ENCODE measurements at places on chromosomes 5 and 9.

DNA sequence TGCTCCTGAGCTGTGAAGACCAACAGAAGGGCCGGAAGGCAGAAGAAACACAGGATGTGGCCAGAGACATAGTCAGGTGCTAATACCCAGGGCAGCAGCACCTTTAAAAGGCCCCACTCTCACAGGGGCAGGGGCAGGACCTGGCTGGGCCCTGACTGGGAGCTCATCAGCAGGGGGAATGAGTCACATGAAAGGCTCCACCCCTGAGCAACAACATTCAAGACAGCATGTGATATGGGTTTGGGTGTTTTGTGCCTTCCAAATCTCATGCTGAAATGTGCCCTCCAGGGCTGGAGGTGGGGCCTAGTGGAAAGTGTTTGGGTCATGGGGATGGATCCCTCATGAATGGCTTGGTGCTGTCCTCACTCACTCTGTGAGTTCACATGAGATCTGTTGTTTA lies 181.7 kb downstream of the ERCC6L2 start:
- DNase-seq, result no peak

- DNase-seq, result no peak
Observed at GRCh38 chr5:59007460-59008063, 424.7 kb downstream of the RAB3C start.

DNA sequence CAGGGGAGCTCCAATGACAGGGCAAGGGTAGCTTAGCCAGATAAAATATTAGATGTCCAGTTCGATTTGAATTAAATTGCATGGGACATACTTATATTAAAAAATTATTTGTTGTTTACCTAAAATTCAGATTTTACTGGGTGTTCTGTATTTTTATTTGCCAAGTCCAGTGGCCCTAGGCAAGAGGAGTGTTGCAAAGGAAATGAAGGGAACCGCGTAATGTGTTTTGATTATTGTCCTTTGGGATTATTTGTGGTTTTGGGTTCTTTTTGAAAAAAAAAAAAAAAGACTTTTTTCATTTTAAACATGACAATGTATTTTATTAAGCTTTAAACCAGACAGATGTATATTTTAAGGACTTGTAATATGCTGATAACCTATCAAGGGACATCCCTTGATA lies 179.3 kb downstream of the C9orf152 start:
- no peak for DNase-seq

DNA sequence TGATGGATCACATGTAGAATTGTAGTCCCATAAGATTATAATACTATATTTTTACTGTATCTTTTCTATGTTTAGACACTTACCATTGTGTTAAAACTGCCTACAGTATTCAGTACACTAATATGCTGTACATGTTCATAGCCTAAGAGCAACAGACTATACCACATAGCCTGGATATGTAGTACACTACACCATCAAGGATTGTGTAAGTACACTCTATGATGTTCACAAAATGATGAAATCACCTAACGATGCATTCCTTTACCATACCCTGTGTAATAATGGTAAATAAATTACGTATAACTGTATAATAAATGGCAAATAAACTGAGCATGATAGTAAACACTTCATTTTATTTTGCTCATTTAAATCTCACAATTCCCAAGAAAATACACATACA lies 60.3 kb downstream of the RICTOR start:
- DNase-seq, result no peak

DNA sequence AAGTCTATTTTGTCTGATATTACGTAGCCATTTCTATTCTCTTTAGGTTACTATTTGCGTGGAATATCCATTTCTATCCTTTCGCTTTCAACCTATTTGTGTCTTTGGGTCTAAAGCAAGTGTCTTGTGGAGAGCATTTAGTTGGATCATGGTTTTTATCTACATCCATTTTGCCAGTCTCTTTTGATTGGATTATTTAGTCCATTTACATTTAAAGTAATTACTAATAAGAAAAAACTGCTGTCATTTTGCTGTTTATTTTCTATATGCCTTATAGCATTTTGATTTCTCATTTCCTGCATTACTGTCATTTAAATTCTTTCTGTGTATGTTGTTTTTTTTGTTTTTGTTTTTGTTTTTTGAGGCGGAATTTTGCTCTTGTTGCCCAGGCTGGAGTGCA lies 26.0 kb upstream of the UBQLN1 start:
- no peak for DNase-seq

DNA sequence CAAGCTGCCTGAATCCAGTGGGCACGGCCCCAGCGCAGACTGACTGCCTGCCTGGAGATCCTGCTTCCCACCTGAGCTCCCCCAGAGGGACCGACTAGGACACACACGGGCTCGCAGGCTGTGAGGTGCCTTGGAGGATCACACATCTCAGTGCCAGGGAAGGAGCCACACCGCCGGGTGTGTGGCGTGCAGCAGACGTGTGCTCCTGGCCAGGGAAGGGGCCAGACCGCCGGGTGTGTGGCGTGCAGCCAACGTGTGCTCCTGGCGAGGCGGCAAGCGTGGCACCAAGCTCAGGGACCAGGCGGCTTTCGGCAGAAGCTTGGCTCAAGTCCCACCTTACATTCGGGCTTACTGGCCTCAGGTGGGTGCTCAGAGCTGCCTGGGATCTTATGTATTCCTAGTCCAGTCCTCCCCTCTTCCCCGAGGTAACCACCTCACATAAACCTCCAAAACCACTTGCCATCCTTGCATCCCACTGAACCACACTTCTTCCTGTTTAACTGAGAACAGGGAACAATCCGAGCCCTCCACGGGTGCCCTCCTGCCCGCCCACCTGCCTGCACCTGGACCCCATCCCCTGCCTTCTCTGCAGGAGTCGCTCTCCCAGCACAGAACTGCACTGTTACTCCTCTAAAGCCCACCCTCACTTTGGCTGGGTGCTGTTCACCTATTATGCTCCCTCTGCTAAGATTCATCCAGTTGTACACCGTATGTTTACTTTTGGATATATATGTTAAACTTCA lies 22.4 kb upstream of the MRNIP start:
- no peak for DNase-seq

- DNase-seq, result no peak
Observed at GRCh38 chr5:147617191-147617606, 107.3 kb upstream of the DPYSL3 start.

DNA sequence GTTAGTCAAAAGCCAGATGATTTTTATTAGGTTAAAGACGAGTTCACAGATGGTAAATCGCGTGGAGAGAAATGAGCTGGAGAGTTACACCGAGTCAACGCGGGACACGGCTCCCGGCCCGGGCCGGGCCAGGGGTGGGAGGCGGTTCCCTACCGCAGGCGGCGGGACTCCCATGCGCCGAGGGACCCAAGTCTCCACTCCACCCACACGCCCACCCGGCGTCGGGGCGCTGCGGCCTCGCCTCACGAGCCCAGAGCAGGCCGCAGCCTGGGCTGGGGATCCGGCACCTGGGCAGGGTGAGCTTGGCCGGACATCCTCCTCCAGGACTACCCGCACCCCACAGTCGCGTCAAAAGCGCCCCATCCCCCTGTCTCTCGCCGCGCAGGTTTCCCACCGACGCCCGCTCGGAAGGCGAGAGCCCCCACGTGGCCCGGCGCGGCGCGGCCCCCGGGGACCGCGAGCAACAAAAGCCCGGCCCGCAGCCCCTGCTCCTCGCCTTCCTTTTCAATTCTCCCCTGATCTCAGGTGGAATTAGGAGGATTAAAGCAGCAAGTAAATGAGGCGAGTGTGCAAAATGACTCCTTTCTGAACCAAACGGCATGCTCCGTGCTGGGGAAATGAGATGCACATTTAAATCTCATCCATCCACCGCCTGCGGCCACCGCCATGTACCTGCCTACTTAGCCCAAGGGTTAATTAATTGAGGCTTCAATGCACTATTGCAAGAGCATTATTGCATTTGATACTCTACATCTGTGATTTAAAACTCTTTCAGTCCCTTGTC lies 196.5 kb upstream of the TBCA start:
- no peak for DNase-seq

DNA sequence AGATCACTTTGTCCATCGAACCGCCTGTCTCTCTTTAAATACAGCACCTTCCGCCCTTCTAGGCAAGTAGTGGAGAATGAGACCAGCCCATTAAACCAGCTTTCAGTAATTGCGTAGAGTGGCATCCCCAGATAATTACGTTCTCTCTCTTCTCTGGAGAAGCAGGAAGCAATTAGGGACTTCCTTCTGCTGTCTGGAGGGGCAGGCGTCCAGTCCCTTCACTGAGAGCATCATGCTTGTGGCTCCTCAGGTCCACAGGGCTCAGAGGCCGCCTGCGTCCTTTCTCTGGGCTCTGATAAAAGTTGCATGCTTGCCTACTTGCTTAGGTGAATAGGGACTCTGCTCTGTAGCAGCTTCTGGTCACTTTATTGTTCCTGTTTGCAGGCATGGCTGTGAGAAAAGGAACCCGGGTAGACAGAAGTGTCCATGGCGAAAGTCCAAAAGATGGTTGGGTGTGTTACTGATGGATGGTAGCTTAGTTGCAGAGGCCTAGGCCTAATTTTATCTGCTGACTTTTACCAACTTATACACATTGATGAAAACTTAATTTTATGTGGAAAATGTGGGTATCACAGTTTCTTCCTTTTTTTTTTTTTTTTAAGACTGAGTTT lies 299.1 kb upstream of the PANK3 start:
- peak; percentile 72 for DNase-seq

GRCh38 chr9:131273856-131274673 lies 2.2 kb downstream of the FAM78A start:
- no peak for DNase-seq

DNA sequence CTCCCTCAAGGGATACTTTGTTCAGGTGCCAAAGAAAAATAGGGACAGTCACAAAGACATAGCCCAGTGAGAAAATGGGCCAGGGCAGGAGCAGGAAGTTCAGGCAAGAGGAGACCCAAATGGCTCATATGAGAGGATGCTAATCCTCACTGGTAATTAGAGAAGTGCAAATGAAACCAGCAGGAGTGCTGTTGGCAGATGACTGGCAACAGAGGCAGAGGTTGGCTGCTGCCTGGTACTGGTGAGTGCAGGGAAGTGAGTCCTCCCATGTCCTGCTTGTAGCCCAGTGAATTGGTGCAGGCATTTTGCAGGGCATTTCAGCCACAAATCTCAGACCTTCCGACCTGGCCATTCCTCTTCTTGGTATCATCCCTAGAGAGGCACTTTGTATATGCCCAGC lies 23.5 kb downstream of the ODF2 start:
- DNase-seq, result no peak

DNA sequence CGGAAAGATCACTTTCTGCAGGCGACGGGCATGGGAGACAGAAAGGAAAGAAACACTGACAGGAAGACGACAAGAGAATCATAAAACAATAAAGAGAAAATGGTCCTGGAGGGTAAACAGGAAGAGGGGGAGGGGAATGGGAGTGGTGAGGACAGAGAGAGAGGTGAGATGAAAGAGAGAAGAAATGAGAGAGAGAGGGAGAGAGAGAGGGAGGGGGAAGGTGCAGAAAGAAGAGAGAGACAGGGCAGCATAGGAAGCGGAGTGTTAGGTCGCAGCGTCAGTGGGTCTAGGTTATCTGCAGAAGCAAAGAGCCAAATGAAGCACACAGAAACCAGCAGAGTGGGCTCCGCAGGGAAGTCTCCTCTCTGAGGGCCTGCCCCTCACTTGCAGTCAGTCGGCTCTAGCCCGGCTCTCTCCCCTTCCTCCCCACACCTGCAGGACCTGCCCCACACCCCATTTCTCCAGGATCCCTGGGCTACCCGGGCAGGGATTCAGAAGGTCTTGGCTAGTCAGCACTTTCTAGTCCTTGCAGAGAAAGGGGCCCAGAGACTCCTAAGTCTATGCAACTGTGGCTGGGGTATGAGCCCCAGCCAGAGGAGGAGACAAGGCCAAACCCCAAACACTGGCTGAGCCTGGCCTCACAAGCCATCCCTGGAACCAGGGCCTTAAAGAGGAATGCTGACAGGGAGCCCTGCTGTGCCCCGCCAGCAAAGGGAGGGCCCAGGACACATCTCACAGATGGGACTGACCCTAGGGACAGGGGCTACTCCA lies 29.7 kb upstream of the MEIKIN start:
- DNase-seq, result peak; percentile 38

DNA sequence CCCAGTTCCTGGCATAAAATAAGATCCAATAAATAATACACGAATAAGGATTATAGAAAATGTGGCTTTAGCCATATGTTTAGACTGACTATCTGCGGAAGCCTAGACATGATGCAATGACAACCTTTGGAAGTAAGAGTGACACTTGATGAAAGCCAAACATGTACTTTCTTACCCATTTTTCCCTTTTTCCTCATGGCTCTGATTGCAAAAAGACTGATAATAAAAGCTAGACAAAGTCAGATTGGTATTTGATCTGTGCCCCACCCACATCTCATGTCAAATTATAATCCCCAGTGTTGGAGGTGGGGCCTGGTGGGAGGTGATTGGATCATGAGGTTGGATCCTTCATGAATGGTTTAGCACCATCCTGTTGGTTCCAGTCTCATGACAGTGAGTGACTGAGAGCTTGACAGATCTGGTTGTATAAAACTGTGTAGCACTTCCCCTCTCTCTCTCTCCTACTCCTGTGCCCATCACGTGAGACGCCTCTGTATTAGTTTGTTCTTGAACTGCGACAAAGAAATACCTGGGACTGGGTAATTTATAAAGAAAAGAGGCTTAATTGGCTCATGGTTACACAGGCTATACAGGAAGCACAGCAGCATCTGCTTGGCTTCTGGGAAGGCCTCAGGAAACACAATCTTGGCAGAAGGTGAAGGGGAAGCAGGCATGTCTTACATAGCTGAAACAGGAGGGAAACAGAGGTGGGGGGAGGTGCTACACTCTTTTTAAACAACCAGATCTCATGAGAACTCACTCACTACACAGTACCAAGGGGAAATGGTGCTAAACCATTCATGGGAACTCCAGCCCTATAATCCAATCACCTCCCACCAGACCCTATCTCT lies 243.4 kb upstream of the PIK3R1 start:
- DNase-seq, result no peak

- DNase-seq, result no peak
Observed at GRCh38 chr5:1341863-1342262, 3.0 kb downstream of the CLPTM1L start.

DNA sequence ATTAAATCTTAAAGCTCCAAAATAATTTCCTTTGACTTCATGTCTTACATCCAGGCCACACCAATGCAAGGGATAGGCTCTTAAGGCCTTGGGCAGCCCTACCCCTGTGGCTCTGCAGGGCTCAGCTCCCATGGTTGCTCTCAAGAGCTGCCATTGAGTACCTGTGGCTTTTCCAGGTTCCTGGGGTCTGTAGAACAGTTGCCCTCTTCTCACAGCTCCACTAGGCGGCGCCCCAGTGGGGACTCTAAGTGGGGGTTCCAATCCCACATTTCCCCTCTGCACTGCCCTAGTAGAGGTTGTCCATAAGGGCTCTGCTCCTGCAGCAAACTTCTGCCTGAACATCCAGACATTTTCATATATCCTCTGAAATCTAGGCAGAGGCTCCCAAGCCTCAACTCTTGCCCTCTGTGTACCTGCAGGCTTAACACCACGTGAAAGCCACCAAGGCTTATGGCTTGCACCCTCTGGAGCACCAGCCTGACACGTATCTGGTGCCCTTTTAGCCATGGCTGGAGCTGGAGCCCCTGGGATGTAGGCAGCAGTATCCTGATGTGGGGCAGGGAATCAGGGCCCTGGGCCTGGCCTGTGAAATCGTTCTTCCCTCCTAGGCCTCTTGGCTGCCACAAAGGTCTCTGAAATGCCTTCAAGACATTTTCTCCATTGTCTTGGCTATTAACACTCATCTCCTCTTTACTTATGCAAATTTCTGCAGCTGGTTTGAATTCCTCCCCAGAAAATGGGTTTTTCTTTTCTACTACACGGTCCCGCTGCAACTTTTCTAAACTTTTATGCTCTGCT lies 185.1 kb downstream of the SMARCA2 start:
- DNase-seq, result no peak

GRCh38 chr9:16386827-16387077 lies 483.7 kb downstream of the BNC2 start:
- DNase-seq, result peak; percentile 25

GRCh38 chr5:673161-673830 lies 19.9 kb downstream of the TPPP start:
- DNase-seq, result no peak

- DNase-seq, result no peak
Observed at GRCh38 chr9:76181781-76182180, 212.4 kb downstream of the RFK start.

Data from islet precursor cell (in vitro differentiated cells).